ENCODE measurements at places on chromosomes 5 and 9. TPM values are rescaled to one million over a fixed set of nuclear protein-coding genes. Genes with fewer than 3 reads are reported as not detected.

LIX1 gene
- 1.1 TPM for total RNA-seq

PRRX2 gene
- not detected for total RNA-seq

IQGAP2 gene
- 15.7 TPM for total RNA-seq

C5orf58 gene
- not detected for total RNA-seq

SLC2A8 gene
- 12.7 TPM for total RNA-seq

PARP8 gene
- total RNA-seq: 4.0 TPM

C1QTNF3 gene
- total RNA-seq: 4.4 TPM

SAXO1 gene
- total RNA-seq: 0.09 TPM

CKMT2 gene
- 2.4 TPM for total RNA-seq

FOXD4L4 gene
- 1.6 TPM for total RNA-seq

PGM5 gene
- 2.4 TPM for total RNA-seq

ARSI gene
- total RNA-seq: 3.3 TPM

ACOT12 gene
- 1.0 TPM for total RNA-seq

CYSRT1 gene
- total RNA-seq: 1.3 TPM

SPATA31C1 gene
- 0.08 TPM for total RNA-seq

MYORG gene
- 15.1 TPM for total RNA-seq

HIGD2A gene
- total RNA-seq: 108 TPM

CEL gene
- 0.57 TPM for total RNA-seq

SERINC5 gene
- total RNA-seq: 7.1 TPM

PCDHGC4 gene
- total RNA-seq: 0.70 TPM

PPP2R2B gene
- 84.2 TPM for total RNA-seq

ITGA2 gene
- total RNA-seq: 1.3 TPM

SPATA31A7 gene
- total RNA-seq: 0.63 TPM

B4GALT1 gene
- 2.8 TPM for total RNA-seq

NR4A3 gene
- total RNA-seq: 1.2 TPM

SLC6A7 gene
- total RNA-seq: 0.15 TPM

SPINK1 gene
- total RNA-seq: not detected

TPRN gene
- 9.2 TPM for total RNA-seq

ADRA1B gene
- total RNA-seq: 0.23 TPM

COL23A1 gene
- total RNA-seq: 0.18 TPM

KIF3A gene
- 65.8 TPM for total RNA-seq

LCN10 gene
- total RNA-seq: 0.49 TPM

PDLIM7 gene
- 23.9 TPM for total RNA-seq

KLF9 gene
- 1.9 TPM for total RNA-seq

CDC25C gene
- 0.65 TPM for total RNA-seq

FRMD3 gene
- total RNA-seq: 3.8 TPM

CYFIP2 gene
- total RNA-seq: 124 TPM

GABRA6 gene
- not detected for total RNA-seq

WDR55 gene
- 9.9 TPM for total RNA-seq

ANKRD55 gene
- total RNA-seq: not detected

GABRA1 gene
- not detected for total RNA-seq

POLE3 gene
- 58.1 TPM for total RNA-seq

SLC4A9 gene
- total RNA-seq: 0.05 TPM

ARHGAP26 gene
- 30.0 TPM for total RNA-seq

CCNI2 gene
- total RNA-seq: 1.6 TPM

SV2C gene
- 0.38 TPM for total RNA-seq

PFDN1 gene
- 72.3 TPM for total RNA-seq
